Central memory CD8-positive, alpha-beta T cell (primary cell): ENCODE measurements at places on chromosomes 5 and 9.

DNA sequence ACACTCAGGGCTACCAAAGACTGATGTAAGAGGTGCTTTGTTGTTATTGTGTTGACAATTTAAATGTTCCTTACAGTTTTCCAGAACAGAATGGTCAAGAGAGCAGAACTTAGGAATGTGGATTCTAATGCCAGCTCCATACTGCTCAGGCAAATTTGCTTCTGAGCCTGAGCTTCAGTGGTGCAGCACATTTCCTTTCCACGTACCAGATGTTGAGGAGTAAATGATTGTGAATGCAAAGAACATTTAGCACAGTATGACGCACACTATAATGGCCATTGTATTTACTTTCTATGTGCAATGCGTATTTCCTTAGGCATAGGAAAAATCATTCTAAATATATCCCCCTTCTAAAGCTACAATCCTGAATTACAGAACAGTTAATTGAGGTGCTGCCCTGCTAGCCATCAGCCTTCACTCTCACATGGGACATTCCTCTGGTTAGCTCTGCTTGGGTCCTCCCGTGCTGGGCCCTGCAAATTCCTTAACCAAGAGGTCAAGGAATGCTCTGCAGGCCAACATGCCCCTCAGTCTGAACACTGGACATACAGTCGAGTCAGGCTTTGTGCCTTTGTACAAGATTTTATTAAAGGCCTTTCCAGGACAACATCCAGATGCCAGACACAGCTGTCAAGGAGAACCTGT lies 21.1 kb upstream of the TMEM174 start:
- DNase-seq, result no peak
- no peaks in the 10 kb centered on the region for H3K36me3 ChIP-seq
- no peak overlapping the region for H3K4me3 ChIP-seq
- no peak overlapping the region for H3K27ac ChIP-seq
- H3K4me1 ChIP-seq, result peaks cover 4% of the 10 kb centered on the region

- no peaks in the 10 kb centered on the region for H3K36me3 ChIP-seq
- no peak overlapping the region for H3K27ac ChIP-seq
- H3K4me3 ChIP-seq, result no peak overlapping the region
- H3K27me3 ChIP-seq, result no peaks in the 10 kb centered on the region
- no peak for DNase-seq
Observed at GRCh38 chr9:80378669-80379293, 807.0 kb downstream of the TLE4 start.

DNA sequence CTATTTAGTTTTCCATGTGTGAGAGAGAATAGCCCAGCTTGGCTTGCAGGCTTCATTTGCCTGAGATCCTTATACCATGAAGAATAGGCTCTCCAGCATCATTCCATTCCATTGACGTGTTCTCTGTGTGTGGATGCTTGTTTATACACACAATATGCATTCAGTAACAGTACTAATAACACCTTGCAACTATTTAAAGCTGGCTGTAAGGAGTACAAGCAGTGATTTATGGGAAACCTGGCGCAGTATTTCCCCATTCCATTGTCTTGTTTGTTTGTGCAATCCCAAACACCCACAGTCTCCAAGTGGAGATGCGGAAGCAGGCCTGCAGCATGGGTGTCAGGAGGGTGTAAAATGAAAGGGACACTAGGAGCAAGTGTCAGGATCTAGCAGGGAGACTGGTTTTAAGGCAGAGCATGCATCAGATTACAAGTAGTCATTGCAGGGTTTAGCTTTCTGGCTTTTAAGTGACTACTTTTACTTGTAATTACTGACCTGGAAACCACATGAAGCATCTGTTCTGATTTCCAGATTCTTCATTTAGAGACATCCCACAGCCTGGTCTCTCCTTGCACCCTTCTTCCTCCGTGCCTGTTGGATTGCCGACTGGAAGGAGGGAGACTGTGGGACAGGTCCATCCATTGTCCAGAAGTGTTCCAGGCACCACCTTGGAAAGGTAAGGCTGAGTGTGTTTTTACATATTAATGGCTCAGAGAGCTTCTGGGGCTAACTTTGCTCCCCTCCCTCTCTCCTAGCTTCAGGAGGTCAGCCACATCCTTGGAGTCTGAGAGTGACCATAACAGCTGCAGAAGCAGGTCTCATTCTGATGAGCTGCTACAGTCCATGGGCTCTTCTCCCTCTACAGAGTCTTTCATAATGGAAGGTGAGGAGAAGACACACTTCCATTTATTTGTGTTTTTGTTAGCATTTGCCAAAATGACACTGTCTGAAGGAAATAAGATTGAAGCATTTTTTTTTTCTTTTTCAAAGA lies 241.6 kb downstream of the ARHGEF28 start:
- H3K4me1 ChIP-seq, result no peaks in the 10 kb centered on the region
- H3K36me3 ChIP-seq, result no peaks in the 10 kb centered on the region
- no peak overlapping the region for H3K4me3 ChIP-seq

DNA sequence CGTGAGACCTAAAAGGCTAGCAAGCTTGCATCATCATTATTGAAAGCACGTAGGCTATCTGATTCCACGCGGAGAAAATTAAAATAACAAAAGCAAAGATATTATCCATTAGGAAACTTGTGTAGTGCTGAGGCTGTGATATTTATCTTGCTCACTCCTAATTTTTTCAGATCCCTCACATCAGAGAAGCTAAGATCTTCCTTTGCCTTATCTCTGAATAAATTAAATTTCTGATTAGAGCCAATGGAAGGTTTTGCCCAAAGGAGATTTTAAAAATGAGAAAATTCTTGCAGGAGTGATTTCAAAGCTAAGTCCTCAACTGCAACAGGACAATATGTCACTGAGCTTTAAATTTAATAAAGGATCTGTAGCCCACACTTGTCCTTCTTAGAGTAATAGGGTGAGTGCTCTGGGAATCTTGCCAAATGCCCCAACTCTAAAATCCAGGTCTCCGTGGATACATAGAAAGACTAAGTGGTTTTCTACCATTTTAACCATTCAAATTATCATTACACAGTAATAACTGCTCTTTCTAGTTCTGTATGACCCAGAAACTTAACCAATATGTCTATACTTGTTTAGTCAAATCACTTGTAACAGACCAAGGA lies 295.0 kb downstream of the CAAP1 start:
- no peak overlapping the region for H3K27ac ChIP-seq
- no peaks in the 10 kb centered on the region for H3K27me3 ChIP-seq
- no peak overlapping the region for H3K4me3 ChIP-seq
- H3K36me3 ChIP-seq, result no peaks in the 10 kb centered on the region
- no peak for DNase-seq

DNA sequence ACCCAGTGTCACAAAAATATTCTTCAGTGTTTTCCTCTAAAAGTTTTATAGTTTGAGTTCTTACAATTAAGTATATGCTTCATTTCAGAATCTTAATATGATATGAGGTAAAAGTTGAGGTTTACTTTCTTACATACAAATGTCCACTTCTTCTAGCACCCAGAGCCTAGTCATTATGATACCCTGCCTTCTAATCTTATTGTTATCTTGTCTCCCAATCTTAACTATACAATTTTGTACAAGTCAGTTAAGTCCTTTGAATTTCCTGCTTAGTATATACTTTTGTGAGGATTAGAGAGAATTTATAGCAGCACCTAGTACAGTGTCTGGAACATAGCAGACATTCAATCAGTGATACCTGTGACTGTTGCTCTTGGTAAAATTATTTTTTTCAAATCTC lies 29.3 kb downstream of the RAD50 start:
- H3K36me3 ChIP-seq, result peaks cover 34% of the 10 kb centered on the region
- H3K4me3 ChIP-seq, result no peak overlapping the region
- H3K27me3 ChIP-seq, result no peaks in the 10 kb centered on the region
- H3K4me1 ChIP-seq, result no peaks in the 10 kb centered on the region
- DNase-seq, result no peak

GRCh38 chr9:125989090-125989501 lies 241.9 kb downstream of the PBX3 start:
- H3K4me3 ChIP-seq, result no peak overlapping the region
- H3K36me3 ChIP-seq, result peaks cover 2% of the 10 kb centered on the region
